DMS 273 treated with DMSO at 0.1 percent for 48 hours (cell line): ENCODE measurements at places on chromosomes 16 and 17.
A peak's percentile ranks its signal among the peaks of the same experiment; 100 is the strongest.

DNA sequence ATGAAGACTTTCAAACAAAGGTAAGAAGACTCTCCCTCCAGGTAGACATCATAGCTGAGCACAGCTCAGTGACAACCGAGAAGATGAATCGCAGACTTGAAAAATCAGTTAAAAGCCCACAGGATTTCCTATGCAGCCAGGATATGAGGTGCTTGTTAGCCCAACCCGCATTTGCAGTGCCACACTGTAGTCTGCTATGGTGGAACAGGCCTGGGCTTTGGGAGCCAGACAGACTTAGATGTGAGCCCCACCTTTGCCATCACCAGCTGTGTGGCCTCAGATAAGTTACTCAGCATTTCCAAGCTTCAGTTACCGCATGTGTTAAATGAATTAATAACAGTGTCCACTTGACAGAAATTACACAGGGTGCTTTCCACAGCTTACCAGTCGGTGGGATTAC lies 204.4 kb upstream of the HS3ST3A1 start:
- no peak for DNase-seq

GRCh38 chr16:11404603-11405002 lies 59.3 kb downstream of the RMI2 start:
- no peak for DNase-seq

- DNase-seq, result no peak
Observed at GRCh38 chr17:13862346-13862745, 207.0 kb upstream of the COX10 start.

DNA sequence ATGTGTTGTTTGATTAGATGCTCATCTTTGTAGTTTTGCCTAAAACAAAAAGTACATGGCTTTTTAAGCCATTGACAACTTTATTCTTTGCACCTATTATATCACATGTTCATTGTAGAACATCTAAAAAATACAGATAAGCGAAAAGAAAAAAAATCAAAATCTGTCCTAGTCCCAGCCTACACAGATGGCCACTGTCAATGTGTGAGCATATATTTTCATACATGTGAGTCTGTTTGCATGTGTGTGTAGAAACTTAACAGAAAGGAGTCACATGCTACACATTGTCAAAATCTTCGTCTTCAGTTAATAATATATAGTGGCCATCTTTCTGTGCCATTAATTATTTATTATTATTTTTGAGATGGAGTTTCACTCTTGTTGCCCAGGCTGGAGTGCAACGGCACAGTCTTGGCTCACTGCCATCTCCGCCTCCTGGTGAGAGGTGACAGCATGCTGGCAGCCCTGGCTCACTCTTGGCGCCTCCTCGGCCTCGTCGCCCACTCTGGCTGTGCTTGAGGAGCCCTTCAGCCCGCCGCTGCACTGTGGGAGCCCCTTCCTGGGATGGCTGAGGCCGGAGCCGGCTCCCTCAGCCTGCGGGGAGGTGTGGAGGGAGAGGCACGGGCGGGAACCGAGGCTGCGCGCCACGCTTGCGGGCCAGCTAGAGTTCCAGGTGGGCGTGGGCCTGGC lies 68.5 kb upstream of the AMZ2 start:
- no peak for DNase-seq

DNA sequence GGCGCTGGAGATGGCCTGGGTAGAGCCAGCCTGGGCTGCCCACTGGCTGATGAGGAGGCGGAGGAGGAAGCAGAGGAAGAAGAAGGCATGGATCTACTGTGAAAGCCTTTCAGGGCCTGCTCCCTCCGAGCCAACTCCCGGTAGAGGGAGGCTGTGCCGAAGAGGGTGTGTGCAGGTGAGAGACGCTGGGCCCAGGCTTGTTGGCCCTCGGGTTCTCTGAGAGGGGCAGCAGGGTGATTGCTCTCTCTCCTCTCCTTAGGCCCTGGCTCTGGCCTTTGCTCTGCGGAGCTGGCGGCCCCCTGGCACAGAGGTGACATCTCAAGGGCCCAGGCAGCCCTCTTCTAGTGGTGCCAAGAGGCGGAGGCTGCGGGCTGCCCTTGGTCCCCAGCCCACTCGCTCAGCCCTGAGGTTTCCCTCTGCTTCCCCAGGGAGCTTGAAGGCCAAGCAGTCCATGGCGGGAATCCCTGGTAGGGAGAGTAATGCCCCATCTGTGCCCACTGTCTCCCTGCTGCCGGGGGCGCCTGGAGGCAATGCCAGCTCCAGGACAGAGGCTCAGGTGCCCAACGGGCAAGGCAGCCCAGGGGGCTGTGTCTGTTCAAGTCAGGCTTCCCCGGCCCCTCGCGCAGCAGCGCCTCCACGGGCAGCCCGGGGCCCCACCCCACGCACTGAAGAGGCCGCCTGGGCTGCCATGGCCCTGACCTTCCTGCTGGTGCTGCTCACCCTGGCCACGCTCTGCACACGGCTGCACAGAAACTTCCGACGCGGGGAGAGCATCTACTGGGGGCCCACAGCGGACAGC lies 3.6 kb downstream of the TP53I13 start:
- no peak for DNase-seq

DNA sequence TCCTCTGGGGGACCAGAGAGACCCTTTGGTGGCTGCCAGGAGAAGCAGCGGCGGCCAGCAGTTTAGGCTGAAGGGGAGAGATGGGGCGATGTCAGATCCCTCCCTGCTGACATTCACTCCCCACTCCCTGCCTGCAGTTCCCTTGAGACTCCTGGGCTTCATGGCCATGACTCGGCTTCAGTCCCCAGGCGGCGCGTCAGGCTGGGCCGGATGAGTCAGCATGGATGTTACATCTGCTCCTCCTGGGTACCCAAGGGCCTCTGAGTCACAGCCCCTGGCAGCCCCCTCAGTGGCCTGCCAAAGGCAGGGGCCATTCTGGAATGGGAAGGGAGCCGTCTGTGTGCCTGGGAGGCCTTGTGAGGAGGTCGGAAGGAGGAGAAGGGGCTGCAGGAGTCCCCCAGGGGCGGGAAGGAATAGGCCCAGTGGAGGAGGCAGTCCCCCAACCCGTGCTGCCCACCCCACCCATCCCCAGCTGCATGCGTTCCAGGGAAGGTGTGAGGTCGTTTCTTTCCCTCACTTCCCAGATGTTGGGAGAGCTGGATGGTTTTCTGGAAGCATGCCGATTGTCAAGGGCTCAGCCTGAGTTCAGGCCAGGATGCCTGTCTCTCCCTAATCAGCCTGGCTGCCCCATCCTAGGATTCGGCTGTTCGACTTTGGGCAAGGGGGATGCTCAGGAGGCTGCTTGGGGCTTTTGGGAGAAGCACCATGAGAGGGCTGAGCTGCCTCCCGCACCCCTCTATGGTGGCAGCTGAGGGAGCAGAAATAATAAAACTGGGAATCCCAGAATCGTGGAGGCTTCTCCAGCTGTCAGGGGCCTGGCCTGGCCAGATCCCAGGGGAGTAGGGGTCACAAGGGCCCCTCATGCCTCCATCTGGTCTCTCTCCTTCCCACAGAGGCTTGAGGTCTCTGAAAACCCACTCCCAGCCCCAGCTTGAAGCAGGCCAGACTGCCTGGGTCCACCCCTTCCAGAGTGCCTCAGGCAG lies 9.7 kb downstream of the RHBDL3 start:
- DNase-seq, result peak; percentile 50

DNA sequence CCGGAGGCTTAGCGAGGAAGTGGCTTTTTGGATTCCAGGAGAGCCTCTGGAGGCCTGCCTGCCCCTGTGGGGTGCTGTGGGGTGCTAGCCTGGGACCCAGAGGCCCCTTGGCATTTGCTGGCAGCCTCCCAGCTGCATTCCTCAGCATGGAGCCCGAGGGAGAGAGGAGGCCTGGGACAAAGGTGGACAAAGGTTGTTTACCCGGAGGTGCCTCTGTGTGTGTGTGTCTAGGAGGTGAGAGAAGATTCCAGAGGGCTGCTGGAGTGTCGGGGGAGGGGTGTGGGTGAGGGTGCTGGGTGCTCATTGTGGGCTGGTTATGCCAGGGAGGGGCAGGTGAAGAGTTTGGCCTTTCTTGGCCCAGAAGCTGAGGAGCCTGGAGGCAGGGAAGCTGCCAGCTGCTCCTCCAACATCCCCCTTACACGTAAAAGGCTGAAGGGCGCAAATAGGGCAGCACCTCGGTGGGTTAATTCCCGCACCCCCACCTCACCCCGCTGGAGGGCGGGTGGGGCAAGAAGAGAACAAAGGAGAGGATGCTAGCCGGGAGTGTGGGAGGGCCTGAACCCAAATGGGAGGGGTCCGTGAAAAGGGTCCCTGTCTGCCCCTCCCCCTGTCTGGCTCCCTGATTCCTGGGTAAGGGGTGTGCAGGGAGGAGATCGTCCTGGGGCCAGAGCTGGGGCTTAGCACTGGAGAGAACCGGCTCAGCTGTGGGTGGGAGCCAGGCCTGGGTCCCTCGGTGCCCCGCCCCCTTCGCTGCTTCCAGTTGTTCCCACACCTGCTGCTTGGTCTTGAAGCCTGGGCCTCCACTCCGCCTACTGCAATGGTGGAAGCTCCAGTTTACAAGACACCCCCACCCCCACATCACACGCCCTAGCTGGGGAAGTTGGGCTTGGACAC lies 9.9 kb downstream of the HEXIM2 start:
- DNase-seq, result peak; percentile 24

DNA sequence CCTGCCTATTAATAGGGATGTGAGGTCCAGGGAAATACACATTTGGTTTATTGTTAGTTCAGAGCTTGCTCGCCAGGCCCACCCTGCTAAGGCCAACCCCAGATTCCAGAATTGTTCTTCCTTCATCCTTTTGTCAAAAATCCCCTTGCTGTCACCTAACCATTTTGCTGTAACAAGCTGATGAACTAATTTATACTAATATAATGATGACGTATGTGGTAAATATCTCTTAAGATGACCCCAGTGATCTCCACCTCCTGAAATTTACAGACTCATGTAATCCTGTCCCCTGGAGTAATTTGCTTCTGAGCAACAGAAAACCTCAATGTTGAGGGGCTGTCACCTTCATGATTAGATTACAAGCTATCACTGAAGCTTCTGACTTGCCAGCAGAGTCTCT lies 236.3 kb upstream of the N4BP1 start:
- DNase-seq, result no peak

- DNase-seq, result no peak
Observed at GRCh38 chr17:37179893-37180292, 195.9 kb upstream of the C17orf78 start.

DNA sequence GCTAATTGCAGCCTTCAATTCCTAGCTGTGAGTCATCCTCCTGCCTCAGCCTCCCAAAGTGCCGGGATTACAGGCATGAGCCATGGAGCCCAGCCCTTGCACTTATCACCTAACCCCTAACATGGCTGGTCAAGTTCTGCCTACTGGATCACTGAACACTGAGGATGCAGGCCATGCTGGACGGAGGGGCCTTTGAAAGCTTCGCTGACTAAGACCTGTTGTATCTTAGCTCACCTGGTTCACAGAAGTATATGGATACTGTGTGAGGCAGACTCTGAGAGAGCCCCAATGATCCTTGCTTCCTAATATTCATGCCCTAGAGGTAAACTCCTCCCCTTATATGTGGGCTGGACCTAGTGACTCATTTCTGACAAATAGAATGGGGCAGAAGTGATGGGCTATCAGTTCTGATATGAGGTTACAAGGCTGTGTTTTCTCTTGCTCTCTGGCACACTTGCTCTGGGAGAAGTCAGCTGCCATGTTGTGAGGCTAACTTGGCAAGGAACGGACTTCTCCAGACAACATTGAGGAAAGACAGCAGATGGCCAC lies 11.7 kb upstream of the TMIGD1 start:
- no peak for DNase-seq

DNA sequence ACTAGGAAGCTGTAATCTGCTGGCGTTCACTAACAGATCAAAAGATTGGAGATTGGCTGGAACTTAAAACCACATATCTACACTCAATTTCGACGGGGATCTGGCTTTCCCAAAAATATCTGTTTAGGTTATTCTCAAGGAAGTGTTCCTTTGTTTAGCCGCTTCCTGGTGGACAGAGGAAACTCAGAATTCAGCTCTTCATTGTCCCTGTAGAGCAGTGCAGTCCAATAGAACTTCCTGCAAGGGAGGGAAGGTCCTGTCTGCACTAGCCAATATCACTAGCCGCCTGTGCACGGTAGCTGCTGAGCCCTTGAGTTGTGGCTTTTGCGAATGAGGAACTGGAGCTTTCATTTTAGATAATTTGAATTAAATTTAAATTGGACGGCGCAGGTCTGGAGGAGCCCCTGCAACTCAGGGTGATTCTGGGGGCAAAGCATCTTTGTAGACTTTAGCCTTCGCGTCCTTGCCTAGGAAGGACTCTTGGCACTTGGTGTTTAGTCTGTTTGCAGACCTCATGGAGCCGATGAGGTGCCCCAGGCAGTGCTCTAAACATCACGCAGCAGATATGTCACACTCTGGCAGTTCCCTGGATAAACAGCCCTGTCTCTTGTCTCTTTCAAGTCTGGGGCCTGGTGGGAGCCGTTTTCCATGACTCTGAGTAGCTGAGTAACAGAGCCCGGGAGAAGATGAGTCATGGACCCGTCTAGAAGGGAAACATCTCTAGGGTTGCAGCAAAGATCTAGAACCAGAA lies 122.2 kb downstream of the CCDC182 start:
- no peak for DNase-seq

- no peak for DNase-seq
Observed at GRCh38 chr16:56657555-56658326, at the start of gene MT1F. Gene MT1F, plus strand, starts transcription at chr16:56657959. Its CDS starts 100 bp downstream, at chr16:56658059.

- no peak for DNase-seq
Observed at GRCh38 chr17:50280068-50280467, 5.8 kb downstream of the TMEM92 start.

GRCh38 chr17:43033948-43034881 lies 9.2 kb downstream of the RND2 start:
- peak; percentile 97 for DNase-seq

GRCh38 chr17:39517224-39517623 lies 55.9 kb downstream of the CDK12 start:
- DNase-seq, result no peak
